ENCODE measurements at places on chromosomes 2 and 18.

DNA sequence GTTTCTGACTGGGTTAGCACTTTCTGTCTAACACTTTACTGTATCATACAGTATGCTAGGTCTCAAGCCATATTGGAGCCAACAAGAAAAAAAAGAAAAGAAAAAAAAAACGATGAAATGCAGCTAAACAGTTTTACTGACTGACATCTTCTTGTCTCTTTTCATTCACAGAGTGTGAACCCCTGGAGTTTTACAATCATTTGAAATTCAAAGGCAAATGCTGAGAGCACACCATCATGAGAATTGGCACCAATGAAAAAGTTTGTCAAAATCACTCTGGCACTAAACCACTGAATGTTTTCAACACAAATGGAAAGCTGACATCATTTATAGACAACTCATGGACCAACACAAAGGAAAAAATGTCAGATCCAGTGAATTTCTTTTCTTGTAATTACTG, 513.3 kb downstream of the LRRTM4 start:
- no peaks in the 10 kb centered on the region for H3K27me3 ChIP-seq
- H3K4me3 ChIP-seq = no peak overlapping the region
- no peak for DNase-seq
- no peak overlapping the region for H3K27ac ChIP-seq

DNA sequence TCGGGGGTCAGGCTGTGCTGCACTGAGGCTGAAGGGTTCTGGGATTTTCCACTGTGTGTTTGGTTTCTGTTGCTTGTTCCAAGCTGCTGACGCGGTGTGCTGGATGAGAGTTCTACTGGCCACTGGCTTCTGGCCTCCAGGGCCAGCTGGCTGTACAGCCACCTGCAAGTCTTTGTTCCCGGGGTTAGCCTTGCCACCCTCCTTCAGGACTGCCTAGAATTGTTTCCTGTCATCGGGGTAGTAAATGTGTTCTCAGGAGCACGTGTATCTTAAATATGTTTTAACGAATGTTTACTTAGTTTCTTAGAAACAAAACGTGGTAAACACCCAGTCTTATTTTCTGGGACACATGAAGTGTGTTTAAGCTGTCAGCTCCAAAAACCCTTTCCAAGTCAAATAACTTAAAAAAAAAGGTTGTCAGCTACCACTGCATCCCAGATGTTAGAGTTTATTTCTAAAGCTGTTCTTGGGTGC, 231.2 kb downstream of the AGAP1 start:
- H3K36me3 ChIP-seq = no peaks in the 10 kb centered on the region
- no peak overlapping the region for H3K27ac ChIP-seq
- DNase-seq = no peak

- no peak overlapping the region for H3K4me3 ChIP-seq
- peaks cover 45% of the 10 kb centered on the region for H3K36me3 ChIP-seq
- H3K4me1 ChIP-seq = no peaks in the 10 kb centered on the region
- no peak for DNase-seq
Observed at GRCh38 chr2:203185864-203186263, 53.0 kb upstream of the CYP20A1 start.

DNA sequence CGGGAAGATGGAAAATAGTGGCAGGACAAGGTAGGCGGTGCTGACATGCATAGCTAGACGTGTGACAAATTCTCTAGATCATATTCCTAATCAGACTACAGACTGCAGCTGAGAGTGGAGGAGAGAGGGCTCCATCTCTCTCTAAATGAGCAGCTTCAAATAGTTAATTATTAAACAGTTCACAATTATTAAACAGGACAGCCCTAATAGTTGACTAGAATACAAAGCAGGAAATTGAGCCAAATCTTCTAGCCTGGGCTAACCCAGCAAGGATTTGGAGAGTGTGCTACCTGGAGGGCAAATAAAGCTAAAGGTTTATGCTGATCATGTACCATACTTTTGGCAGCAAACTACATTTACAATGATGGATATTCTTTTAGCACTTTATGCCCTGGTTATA, 54.4 kb upstream of the CWC22 start:
- no peak overlapping the region for H3K4me3 ChIP-seq
- DNase-seq = no peak
- H3K27me3 ChIP-seq = no peaks in the 10 kb centered on the region
- H3K36me3 ChIP-seq = no peaks in the 10 kb centered on the region

- H3K27me3 ChIP-seq = no peaks in the 10 kb centered on the region
- H3K4me1 ChIP-seq = no peaks in the 10 kb centered on the region
- no peak overlapping the region for H3K27ac ChIP-seq
- no peak for DNase-seq
Observed at GRCh38 chr2:46778511-46778910, 137.1 kb downstream of the MCFD2 start.
